ENCODE measurements at places on chromosomes 11 and 22.

- DNase-seq, result no peak
Observed at GRCh38 chr11:119585043-119585781, 143.8 kb downstream of the NECTIN1 start.

- DNase-seq, result no peak
Observed at GRCh38 chr11:28524098-28524497, 415.9 kb downstream of the METTL15 start.

DNA sequence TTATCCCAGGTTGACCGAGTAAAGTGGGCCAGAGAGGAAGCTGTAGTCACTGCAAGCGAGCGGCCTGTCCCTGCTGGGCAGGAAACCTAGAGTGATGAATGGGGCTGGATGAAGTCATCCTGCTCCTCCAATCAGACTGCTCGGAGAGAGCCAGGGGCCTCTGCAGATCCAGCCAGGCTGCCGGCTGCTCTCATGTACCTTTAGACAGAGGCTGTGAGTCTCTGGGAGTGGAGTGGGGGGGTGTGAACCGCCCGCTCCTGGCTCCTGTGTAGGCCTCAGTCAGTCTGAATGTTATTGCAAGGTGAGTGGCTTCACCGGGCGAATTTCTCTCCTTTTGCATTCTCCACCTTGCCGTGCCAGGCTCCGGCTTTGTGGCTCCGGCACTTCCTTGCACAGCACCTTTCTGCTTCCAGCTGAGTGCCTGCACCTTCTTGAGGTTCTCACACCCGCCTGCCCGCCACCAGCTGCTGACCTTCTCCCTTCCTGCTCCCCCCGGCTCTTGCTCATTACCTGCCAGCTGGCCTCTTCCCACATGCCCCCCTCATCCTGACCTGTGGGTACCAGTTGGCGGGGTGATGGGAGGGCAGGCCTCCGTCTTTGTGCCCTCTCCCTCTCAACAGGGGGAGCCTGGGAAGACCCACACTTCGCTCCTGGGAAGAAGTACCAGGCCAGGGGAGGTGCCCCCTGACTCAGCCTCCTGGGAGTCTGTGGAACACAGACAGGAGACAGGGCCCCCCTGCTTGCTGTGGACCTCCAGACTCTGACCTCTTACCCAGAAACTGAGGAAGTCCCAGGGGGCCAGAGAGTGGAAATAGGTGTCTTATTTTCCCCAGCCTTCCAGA lies 79.9 kb downstream of the GRAMD1B start:
- no peak for DNase-seq

DNA sequence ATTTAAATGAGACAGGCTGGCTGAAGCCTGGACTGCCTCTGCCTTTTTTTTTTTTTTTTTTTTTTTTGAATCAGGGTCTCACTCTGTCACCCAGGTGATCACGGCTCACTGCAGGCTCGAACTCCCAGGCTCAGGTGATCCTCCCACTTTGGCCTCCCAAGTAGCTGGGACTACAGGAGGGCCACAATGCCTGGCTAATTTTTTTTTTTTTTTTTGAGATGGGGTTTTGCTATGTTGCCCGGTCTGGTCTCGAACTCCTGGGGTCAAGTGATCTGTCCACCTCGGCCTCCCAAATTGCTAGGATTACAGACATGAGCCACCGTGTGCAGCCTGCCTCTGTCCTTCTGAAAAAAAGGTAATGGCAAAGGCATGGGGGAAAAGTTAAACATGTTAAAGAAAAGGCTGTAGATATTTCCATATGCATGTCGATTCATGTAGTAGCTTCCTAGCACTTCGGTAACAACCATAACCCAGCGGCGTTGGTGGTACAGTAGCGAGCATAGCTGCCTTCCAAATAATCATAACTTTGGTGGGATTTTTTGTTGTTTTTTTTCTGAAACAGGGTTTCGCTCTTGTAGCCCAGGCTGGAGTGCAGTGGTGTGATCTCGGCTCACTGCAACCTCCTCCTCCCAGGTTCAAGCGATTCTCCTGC lies 48.8 kb downstream of the MCHR1 start:
- no peak for DNase-seq

DNA sequence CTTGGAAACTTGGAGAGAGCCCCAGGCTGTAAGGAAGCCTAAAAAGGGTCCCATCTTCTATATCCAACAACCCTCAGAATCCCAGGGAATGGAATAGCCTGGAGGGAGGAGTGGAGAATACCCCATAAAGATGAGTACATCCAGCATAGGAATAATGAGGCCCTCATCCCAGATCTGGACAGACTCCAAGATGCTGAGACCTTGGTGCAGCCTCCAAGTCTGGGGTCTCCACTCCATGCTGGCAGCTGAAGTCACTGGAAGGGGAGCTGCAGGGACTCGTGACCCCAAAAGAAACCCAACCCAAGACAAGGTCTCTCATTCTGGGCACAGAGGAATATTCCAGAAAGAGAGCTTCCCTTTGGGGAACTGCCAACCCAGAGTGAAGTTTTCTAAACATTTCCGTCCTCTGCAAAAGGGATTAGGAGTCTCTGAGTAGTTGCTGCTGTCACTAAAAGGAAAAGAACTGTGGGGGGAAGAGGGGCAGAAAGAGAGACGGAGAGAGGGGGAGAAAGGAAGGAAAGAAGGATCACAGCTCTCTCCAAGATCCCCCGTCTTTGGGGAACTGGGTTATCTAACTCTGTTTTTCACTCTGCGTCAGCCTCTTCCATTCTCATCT lies 589 bp downstream of the SCGB1A1 start:
- no peak for DNase-seq
